ENCODE measurements at places on chromosomes 12 and 14. TPM values are rescaled to one million over a fixed set of nuclear protein-coding genes. Genes with fewer than 3 reads are reported as not detected.

GRCh38 chr12:18872770-18873169, 134.9 kb downstream of the CAPZA3 start:
- no peak overlapping the region for H3K4me3 ChIP-seq
- no peak for DNase-seq
- no peaks in the 10 kb centered on the region for H3K36me3 ChIP-seq
- peaks cover 14% of the 10 kb centered on the region for H3K4me1 ChIP-seq
- H3K27ac ChIP-seq = no peak overlapping the region
- H3K27me3 ChIP-seq = no peaks in the 10 kb centered on the region

- peaks cover 41% of the 10 kb centered on the region for H3K27me3 ChIP-seq
- no peak overlapping the region for H3K27ac ChIP-seq
- DNase-seq = no peak
- H3K4me3 ChIP-seq = no peak overlapping the region
- no peaks in the 10 kb centered on the region for H3K36me3 ChIP-seq
These were observed 45.2 kb downstream of the DHRS2 start for GRCh38 chr14:23681337-23681736.

DNA sequence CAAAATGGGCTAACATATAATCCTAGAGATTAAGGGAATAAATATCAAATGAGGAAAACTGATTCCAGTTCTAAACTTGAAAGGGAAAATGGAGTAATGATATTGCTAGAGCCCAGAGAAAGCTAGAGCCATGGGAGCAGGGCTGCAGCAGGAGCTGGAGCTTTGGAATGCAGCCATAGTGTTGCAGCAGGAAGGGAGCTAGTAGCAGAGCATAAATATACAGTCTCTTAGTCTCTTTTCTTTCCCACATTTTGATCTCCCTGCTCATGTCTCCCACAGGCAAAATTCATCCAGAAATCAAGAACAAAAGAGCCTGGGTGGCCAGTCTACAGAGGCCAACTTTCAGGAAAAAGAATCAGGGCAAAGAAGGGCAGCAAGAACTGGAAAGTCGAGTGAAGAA, 253.7 kb downstream of the ATXN7L3B start:
- no peaks in the 10 kb centered on the region for H3K4me1 ChIP-seq
- no peak for DNase-seq
- H3K27me3 ChIP-seq = no peaks in the 10 kb centered on the region
- H3K27ac ChIP-seq = no peak overlapping the region

DNA sequence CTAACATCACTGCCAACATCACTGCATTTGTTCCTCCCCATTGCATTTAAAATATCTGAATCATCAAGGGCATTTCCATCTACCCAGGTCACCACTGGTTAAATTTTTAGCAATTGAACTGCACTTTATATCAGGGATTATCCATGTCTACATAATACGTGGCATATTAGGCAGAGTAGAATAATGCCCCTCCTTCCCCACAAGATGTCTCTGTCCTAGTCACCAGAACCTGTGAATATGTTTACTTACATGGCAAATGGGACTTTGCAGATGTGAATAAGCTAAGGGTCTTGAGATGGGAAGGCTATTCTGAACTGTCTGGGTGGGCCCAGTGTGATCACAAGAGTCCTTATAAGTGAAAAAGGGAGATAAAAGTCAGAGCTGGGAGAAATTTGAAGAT, 181.7 kb upstream of the ARID2 start:
- no peaks in the 10 kb centered on the region for H3K27me3 ChIP-seq
- H3K27ac ChIP-seq = no peak overlapping the region
- H3K4me3 ChIP-seq = no peak overlapping the region

- H3K4me1 ChIP-seq = peaks cover 29% of the 10 kb centered on the region
- H3K4me3 ChIP-seq = no peak overlapping the region
- no peak overlapping the region for H3K27ac ChIP-seq
- H3K36me3 ChIP-seq = no peaks in the 10 kb centered on the region
- peaks cover 30% of the 10 kb centered on the region for H3K27me3 ChIP-seq
- peak; percentile 65 for DNase-seq
These were observed 24.3 kb upstream of the TMEM106C start for GRCh38 chr12:47939009-47939601.

DNA sequence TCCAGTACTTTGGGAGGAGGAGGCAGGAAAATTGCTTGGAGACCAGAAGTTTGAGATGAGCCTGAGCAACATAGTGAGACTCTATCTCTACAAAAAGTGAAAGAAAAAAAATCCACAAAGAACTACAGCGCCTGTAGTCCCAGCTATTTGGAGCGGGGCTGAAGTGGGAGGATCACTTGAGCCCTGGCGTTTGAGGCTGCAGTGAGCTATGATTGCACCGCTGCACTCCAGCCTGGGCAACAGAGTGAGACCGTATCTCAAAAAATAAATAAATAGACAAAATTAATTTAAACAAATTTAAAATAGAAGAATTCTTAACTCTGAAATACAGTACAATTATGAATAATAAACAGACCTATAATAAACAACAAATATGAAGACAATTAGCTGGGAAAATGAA, 40.9 kb downstream of the ATL1 start:
- H3K27ac ChIP-seq = no peak overlapping the region
- no peaks in the 10 kb centered on the region for H3K27me3 ChIP-seq
- H3K36me3 ChIP-seq = no peaks in the 10 kb centered on the region
- peaks cover 5% of the 10 kb centered on the region for H3K4me1 ChIP-seq

DNA sequence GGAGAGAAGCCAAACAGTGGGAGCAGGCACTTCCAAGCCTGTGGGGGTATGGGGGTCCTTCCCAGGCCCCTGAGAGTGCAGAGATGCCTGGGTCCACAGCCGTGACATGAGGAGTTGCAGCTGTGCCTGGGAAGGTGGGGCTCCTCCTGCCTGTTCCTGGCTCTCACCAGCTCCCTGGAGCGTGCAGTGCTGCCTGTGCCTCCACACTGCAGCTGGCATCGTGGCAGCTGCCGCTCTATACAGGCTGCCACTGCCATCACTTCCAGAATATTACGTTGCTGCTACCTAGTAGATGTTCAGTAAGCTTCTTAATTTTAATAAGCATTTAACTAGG, 223.7 kb downstream of the KCNC2 start:
- H3K27me3 ChIP-seq = no peaks in the 10 kb centered on the region
- DNase-seq = no peak
- H3K4me3 ChIP-seq = no peak overlapping the region
- H3K36me3 ChIP-seq = no peaks in the 10 kb centered on the region
- no peak overlapping the region for H3K27ac ChIP-seq

DNA sequence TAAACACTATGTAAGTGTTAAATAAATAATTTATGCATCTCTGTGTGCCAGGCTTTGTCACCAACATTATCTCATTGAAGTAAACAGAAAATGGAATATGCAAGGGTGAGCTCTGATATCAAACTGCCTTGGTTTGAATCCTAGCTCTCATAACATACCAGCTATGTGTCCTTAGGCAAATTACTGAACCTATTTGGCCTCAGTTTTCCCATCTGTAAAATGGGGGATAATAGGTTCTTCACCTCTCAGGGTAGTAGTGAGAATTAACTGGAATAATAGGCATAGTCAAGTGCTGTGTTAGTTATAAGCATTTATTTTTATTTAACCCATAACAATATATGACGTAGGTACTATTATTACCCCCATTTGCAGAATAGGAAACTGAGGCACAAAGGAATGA, 190.8 kb upstream of the SRRM4 start:
- H3K27ac ChIP-seq = no peak overlapping the region
- no peak for DNase-seq
- no peaks in the 10 kb centered on the region for H3K4me1 ChIP-seq

- no peaks in the 10 kb centered on the region for H3K27me3 ChIP-seq
- H3K36me3 ChIP-seq = no peaks in the 10 kb centered on the region
- no peak overlapping the region for H3K27ac ChIP-seq
- H3K4me1 ChIP-seq = no peaks in the 10 kb centered on the region
These were observed 155.3 kb upstream of the CCDC196 start for GRCh38 chr14:66330916-66331315.

The P2RX2 gene
- not detected for total RNA-seq

The FOXN4 gene
- total RNA-seq = not detected

All from left ventricle myocardium inferior (tissue), 1 donor.